ENCODE measurements at places on chromosomes 13 and 19.

GRCh38 chr19:1522061-1522460, 1.8 kb upstream of the PLK5 start:
- DNase-seq = no peak

GRCh38 chr13:83943530-83944279, 61.4 kb upstream of the SLITRK1 start:
- no peak for DNase-seq

DNA sequence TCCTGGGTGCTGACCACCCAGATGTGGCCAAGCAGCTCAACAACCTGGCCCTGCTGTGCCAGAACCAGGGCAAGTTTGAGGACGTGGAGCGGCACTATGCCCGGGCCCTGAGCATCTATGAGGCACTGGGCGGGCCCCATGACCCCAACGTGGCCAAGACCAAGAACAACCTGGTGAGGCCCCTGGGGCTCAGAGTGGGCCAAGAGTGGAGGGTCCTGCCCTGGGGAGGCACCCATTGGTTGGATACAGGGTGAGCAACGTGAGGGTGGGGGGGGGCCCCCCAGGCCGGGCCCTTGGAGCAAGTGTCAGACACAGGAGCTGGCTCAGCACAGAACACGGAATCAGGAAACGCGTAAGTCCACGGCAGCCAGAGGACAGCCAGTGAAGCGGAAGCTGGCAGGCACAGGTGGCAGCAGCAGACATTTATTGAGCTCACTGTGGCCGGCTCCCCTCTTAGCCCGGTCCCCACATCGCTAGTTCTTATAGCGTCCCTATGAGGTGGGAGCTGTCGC, 8.9 kb downstream of the KLC3 start:
- DNase-seq = no peak

- DNase-seq = no peak
These were observed 480.5 kb upstream of the SPRY2 start for GRCh38 chr13:80821466-80821865.

- no peak for DNase-seq
These were observed 62.1 kb downstream of the KLF2 start for GRCh38 chr19:16386619-16387240.

DNA sequence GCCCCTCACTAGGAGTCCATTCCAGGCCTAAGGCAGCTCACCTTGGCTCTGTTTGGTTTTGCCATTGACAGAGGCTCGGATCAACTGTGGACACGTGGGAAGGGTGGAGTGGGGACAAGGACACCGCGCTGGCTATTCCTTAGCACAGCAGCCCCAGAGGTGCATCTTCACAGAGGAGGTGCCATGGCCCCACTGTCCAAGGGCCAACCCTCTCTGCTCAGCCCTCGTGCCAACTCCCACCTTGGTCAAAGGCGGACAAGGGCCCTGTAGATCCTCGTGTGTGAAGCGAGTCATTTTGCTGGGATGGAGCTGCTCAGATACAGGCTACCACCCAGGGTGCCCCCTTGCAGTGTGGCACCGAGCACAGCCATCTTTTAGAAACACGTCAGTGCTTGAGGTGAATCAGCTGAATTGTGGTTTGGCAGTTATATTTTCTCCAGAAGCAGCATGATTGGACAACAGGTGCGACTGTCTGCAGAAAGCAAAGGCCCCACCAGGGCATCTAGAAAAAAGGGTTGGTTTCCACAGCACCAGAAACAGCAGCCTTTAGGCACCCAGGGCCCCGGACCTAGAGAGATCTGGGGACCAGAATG, 192.1 kb upstream of the GPR12 start:
- no peak for DNase-seq

DNA sequence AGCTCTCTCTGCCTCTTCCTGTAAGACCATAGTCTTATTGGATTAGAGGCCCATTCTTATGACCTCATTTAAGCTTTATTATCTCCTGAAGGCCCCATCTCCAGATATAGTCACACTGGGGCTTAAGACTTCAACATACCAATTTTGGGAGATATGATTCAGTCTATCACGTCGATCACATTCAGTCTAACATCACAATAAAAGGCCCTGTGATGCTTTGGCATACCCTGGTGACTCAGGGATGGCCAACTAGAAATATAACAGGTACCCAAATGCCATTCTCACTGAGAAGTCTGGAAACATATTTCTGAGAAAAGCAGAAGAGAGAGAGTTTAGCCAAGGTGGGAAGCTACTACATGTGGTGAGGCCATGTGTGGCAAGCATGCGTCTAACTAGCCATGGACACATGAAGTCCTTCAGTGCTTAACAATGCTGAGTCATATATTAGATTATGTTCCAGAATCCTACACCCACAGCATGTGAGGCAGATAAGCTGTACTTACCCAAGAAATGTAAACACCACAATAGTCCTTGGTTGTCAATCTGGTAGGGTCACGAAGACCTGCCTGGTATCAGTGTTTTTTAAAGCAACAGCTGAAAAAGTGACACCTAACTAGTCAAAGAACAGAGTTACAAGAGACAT, 485.1 kb downstream of the FOXO1 start:
- no peak for DNase-seq

- DNase-seq = no peak
These were observed 142.5 kb downstream of the LACC1 start for GRCh38 chr13:44022196-44022595.

- DNase-seq = no peak
These were observed 120.9 kb upstream of the TSC22D1 start for GRCh38 chr13:44697058-44697457.

DNA sequence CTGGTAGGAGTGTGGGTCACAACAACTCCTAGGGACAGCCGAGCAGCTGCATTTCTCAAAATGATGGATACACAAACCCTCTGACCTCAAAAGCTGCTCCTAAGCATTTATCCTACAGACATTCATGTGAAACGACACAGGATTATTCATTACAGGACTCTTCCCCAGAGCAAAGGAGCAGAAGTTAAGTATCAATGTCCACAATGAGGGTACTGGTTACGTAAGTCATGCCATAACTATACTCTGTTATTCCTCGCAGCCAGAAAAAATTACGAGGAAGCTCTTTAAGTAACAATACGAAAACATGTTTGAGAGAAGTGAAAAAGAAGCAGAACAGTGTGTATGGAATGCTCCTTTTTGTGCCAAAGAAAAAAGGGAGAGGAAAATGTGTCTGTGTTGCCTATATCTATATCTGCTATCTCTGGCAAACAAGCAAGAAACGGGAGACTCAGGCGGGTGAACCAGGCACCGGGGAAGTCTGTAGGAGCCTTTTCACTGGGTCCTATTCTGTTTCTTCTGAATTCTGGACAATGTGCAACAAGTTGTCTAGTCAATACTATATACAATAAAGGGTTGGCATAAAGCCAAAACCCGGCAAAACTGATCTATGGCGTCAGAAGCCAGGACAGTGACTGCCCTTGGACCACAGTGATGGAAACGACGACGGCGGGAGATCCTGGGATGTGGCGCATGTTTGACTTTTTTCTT, 1.3 kb downstream of the ISOC2 start:
- DNase-seq = no peak

- DNase-seq = no peak
These were observed 18.3 kb downstream of the CKM start for GRCh38 chr19:45304141-45304926.

- DNase-seq = no peak
These were observed 20.0 kb upstream of the WTIP start for GRCh38 chr19:34461375-34462100.

GRCh38 chr13:90547272-90547790, 800.2 kb upstream of the MIR17HG start:
- no peak for DNase-seq

GRCh38 chr13:104310861-104311260, 1244.6 kb upstream of the SLC10A2 start:
- DNase-seq = no peak

DNA sequence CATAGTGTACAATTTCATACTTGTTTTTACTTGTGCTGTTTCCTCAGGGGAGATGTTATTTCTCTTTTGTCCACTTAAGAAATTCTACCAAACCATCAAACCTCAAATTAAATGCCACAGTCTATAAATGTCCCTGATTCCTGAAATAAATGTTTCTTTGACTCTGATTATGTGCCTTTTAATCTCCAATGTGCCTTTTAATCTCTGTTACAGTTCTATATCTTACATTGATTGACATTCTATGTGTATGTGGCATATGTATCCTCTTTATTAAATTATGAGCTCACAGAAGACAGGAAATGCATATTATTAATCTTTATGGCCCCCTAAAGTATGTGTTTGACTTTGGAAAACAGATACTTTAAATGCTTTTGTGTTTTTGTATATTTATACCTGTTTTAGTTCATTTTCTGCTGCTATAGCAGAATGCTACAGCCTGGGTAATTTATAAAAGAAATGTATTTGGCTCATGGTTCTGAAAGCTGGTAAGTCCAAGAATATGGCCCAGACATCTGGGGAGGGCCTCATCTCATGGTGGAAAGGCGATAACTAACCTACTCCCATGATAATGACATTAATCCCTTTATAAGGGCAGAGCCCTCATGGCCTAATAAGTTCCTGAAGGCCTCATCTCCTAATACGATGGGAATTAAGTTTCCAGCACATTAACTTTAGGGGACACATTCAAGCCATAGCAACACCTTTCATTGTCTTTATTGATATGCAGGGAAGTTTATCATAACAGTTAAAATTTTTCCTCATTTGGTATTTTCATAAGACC, 403.9 kb downstream of the LIG4 start:
- DNase-seq = no peak

DNA sequence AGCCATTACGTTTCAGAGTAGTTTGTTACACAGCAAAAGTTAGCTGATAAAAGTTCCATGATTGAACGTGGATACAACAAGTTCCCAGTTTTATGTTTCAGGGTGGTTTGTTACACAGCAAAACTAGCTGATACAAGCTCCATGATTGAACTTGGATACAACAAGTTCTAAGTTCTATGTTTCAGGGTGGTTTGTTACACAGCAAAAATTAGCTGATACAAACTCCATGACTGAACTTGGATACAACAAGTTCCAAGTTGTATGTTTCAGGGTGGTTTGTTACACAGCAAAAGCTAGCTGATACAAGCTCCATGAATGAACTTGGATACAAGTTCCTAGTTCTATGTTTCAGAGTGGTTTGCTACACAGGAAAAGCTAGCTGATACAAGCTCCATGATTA, 47.6 kb downstream of the INSR start:
- no peak for DNase-seq

GRCh38 chr13:22135446-22135845, 464.6 kb downstream of the FGF9 start:
- no peak for DNase-seq

DNA sequence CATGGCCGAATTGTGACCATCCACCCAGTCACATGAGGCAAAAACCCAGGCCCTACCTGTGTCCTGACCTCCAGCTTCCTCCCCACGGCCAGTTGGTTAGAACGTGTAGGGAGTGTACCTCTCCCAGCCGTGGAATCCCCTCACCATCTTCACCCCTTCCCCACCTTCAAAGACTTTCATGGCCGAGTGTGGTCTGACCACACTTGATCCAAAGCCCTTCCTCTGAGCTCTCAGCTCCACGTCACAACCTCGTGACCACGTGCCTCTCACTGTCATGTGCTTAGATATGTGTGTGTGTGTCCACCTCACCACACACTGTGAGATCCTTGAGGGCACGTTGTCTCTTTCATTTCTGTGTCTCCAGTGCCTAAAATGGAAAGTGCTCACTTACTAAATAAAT, 48.6 kb upstream of the UBE2L5 start:
- DNase-seq = no peak

GRCh38 chr13:49610176-49610575, 18.1 kb upstream of the ARL11 start:
- no peak for DNase-seq

DNA sequence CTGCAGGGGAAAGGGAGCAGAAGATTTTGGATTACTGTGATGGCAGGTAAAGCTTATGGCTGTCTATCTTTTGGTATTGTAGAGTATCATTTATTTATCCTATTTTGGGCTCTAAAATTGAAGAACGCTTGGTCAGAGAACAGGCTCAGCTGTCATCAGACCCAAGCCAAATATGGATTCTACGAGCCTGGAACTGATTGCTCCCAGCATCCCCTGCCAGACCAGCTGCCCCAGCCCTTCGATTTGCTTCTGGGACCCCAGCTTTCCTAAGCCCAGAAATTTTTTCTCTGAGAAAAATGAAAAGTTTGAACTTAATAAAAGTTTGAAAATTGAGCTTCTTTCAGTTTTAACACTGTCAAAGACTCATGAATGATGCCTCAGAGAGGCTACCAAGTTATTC, 472.8 kb downstream of the DACH1 start:
- no peak for DNase-seq

DNA sequence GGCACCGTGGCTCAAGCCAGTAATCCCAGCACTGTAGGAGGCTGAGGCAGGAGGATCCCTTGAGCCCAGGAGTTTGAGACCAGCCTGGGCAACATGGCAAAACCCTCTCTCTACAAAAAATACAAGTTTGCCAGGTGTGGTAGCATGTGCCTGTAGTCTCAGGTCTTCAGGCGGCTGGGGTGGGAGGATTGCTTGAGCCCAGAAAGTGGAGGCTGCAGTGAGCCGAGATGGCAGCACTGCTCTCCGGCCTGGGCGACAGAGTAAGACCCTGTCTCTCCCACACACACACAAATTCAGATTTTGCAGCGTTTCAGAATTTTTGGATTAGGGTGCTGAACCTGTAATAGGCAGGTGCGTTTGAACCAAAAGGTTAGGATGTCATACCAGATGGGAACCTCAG, 2.2 kb downstream of the RPS11 start:
- DNase-seq = no peak

GRCh38 chr19:16849168-16849567, 20.0 kb downstream of the SIN3B start:
- no peak for DNase-seq

DNA sequence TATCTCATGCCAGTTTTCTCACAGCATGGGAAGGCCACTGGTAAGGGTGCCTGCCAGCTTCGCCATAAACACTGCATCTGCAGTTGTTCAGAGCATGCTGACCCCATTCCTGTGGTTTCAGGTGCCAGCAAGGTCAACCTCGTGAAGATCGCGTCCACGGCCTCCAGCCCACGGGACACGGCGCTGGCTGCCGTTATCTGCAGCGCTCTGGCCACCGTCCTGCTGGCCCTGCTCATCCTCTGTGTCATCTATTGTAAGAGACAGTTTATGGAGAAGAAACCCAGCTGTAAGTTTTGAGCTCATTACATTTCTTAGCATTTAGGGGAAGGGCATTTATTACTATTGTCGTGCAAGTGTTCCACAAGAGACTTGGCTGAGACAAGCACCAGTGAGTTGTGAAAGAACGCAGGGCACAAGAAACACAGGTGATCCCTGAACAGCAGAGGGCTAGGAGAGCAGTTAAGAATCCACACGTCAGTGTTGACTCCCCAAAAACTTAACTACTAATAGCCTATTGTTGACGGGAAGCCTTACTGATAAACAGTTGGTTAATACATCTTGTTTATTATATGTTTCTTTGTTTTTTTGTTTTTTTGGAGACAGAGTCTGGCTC, 88.8 kb downstream of the TNFRSF19 start:
- no peak for DNase-seq

Measured in stimulated activated CD4-positive, alpha-beta T cell treated with anti-CD3 and anti-CD28 coated beads, TNF-alpha, amount 100 ng/mL, for 1 hour (primary cell).